ENCODE measurements at places on chromosomes 6 and 20.

DNA sequence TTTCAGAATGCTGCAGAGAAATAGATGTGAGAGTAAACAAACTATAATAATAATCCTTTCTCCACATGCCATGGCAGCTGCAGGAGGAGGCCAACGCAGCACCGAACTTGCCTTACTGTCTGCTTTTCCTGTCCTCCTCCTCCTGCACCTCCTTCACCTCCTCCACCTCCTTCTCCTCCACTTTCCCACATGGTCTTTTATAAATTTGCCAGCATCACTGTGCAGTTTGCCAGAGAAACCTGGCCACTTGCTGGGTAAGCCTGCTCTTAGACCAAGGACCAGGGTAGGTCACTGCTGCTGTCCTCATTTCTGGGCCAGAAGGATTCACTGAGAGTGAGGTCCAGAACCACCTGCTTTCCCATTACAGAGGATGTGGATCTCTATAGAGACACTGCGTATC lies 8.7 kb downstream of the SGK1 start:
- DNase-seq, result no peak

- no peak for DNase-seq
Observed at GRCh38 chr6:25619217-25619616, 32.8 kb upstream of the SCGN start.

DNA sequence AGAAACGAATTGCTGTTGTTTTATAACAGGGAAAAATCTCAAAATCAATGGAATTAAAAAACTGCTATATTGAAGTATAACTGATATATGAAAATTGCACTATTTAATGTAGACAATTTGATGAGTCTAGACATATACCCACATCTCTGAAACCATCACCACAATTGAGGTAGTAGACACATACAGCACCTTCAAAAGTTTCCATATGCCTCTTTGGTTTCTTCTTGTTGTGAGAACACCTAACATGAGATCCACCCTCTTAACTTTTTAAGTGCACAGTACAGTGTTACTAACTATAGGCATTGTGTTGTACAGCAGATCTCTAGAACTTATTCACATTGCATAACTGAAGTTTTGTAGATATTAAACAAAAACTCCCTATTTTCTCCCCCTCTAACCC lies 14.0 kb upstream of the SLC17A5 start:
- no peak for DNase-seq

DNA sequence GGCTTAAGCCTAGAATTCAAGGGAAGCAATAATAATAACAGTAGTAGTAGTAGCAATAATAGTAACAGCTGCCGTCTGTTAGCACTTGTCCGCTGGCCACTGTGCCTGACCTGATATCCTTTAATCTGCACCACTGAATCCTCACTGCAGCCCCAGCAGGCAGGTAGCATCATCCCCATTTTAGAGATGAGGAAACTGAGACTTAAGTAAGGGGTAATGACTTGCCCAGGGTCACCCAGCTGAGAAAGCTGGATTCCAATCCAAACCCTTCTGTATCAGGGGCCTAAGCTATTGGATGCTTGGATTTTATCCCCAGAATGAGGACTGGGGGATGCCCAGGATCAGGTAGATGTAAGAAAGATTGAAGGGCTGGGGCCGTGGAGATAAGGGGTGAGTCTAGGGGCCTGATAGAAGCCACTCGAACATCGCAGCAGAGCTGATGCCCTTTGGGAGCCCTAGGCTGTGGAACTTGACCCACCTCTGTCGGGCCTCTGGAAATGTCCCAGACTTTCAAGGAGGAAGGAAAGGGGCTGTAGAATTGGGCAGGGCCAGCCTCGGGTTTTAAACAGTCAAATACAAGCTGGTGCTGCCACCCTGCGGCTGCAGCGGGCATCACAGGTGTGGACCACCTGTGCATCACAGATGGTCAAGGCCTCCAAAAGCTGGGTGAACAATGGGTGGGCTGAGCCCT lies 102.1 kb upstream of the MYL9 start:
- DNase-seq, result no peak
